Uterus (tissue), 4 donors: ENCODE measurements at places on chromosomes 6 and 20. TPM values are rescaled to one million over a fixed set of nuclear protein-coding genes. Genes with fewer than 3 reads are reported as not detected.

- H3K4me3 ChIP-seq, result no peak overlapping the region
- no peaks in the 10 kb centered on the region for H3K27me3 ChIP-seq
- H3K36me3 ChIP-seq, result no peaks in the 10 kb centered on the region
- H3K4me1 ChIP-seq, result no peaks in the 10 kb centered on the region
- no peak overlapping the region for H3K27ac ChIP-seq
- DNase-seq, result no peak
Observed at GRCh38 chr6:106069478-106069877, 16.7 kb upstream of the PRDM1 start.

- DNase-seq, result no peak
- H3K36me3 ChIP-seq, result no peaks in the 10 kb centered on the region
- H3K4me3 ChIP-seq, result no peak overlapping the region
- H3K4me1 ChIP-seq, result no peaks in the 10 kb centered on the region
Observed at GRCh38 chr6:141451511-141452353, 681.0 kb upstream of the GJE1 start.

GRCh38 chr6:35969646-35970045, 48.7 kb upstream of the SRPK1 start:
- no peaks in the 10 kb centered on the region for H3K27me3 ChIP-seq
- no peaks in the 10 kb centered on the region for H3K36me3 ChIP-seq
- H3K4me3 ChIP-seq, result no peak overlapping the region
- no peak overlapping the region for H3K27ac ChIP-seq
- H3K4me1 ChIP-seq, result no peaks in the 10 kb centered on the region

DNA sequence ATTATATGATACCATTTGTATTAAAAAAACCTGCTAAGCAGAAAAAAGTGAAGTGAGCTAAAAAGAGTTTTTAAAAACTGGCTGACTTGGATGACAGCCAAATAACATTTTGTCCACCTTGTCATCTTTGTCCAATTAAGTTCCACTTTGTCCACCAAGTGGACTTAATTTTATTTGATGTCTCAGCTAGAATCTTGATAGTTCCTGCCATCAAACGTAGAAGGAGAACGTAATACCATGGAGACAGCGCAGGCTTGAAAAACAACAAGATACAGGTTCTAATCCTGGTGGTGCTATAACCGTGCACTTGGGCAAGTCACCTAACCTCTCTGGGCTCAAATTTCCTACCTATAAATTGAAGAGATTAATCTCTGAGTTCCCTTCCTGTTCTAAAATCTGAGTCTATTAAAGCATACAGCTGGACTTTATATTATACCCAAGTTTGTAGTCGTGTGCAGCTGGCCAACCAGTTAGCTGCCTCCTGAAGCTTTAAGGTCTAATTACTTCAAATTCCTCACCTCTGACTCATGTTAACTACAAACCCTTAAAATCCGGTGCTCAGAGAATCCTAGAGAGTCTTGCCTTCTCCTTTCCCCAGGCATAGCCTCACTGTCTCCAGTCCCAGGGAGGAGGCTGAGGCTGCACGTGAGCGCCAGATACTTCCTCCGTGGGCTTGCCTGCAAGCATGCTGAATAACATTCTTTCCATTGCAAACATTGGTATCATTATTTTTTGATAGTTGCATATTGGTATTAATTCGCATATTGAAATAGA, 16.8 kb downstream of the TMEM244 start:
- DNase-seq, result no peak
- no peaks in the 10 kb centered on the region for H3K4me1 ChIP-seq
- H3K27me3 ChIP-seq, result peaks cover 3% of the 10 kb centered on the region
- no peaks in the 10 kb centered on the region for H3K36me3 ChIP-seq
- H3K27ac ChIP-seq, result no peak overlapping the region

The EEF1A2 gene
- total RNA-seq, result 1.1 TPM

DNA sequence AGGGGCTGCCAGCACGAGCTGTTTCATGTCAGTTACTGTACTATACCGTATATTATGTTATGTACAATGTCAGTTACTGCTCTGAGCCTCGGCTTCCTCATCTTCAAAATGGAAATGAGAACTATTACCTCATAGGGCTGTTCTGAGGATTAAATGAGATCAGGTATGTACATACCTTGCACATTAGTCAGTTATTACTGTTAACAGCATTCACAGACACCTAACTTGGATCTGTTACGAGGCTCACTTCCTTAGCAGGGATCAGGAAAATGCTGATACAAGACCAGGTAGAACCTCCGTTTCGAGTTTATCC, 69.7 kb upstream of the TBC1D7 start:
- no peaks in the 10 kb centered on the region for H3K4me1 ChIP-seq
- H3K27me3 ChIP-seq, result no peaks in the 10 kb centered on the region
- no peak overlapping the region for H3K27ac ChIP-seq
- no peak for DNase-seq

DNA sequence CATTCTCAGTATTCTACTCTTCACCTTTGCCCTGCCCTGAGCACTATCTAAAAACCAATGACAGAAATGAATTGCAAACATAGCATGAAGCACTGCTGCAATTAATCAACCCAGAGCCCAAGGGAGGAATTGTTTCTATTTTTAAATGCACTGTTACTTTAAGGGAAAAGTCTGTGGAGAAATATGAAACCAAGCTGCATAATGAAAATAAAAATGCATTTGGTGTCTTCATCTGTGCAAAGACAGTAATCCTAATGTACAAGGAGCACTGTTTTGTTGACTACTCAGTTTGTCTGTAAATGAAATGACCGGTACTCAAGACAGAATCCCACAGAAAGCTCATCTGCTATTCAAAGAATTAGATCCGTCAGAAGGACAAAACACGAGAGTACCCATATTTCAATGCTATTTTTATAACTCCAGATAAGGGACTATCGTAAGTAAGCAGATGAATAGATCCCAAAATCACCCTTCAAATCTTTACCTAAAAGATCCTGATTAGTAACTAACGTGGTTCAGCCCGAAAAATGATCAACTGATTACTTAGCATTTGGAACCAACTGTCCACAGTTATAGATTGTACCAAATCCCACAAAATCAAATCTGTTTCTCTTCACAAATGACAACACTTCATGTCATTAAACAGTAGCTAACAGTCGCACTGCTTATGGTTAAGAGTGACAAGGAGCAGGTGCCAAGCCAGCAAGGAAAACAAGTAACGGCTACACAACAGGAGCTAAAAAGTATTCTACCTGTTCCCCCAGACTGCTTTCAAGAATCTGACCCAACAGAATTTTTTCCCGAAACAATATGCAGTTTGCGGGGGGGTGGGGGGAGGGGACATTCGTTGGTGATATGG, 2.4 kb downstream of the KIF13A start:
- H3K4me3 ChIP-seq, result peak overlapping the region; percentile 59
- H3K27ac ChIP-seq, result peak overlapping the region; percentile 6
- DNase-seq, result no peak
- H3K4me1 ChIP-seq, result peaks cover 5% of the 10 kb centered on the region
